ENCODE measurements at places on chromosomes 16 and 17.

DNA sequence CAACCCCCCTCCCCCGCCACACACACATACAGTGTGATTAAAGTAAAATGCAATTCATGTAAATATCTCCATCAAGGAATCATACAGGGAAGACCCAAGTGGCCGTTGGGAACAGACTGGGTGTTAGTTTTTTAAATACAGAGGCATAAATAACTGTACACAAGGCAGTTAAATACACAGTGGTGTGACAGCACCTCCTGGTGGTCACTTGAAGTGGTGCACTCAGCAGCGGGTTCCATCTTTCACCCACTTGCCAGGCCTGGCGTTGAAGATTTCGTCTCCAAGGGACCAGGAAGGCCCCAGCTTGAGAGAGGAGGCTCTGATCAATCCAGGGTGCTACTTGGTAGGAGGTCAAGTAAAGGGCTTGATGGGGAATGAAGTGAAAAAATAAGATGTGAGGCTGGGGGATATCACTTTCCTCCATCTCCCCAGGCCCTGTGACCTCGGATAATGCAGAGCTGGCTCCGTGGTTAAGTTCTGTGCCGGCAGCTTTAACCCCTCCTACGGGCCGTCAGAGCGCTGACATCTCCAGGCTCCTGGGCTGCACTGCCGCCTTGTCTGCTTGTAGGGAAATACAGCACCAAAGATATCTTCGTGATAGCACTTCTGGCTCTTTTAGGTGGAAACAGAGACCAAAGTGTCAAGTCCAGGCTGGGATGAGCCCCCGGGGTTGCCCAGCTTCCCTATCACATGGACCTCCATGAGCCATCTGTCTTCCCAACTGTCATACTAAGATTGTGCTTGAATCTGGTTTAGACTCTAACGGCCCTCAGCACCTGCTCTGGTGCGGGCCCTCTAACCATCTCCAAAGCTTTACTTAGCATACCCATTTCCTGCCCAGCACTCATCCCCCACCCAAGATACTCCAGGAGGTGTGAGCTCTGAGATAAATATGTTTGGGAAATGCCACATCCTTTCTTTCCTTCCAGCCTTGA, 20.7 kb downstream of the LGALS9 start:
- H3K4me1 ChIP-seq, result no peaks in the 10 kb centered on the region
- H3K27ac ChIP-seq, result no peak overlapping the region

DNA sequence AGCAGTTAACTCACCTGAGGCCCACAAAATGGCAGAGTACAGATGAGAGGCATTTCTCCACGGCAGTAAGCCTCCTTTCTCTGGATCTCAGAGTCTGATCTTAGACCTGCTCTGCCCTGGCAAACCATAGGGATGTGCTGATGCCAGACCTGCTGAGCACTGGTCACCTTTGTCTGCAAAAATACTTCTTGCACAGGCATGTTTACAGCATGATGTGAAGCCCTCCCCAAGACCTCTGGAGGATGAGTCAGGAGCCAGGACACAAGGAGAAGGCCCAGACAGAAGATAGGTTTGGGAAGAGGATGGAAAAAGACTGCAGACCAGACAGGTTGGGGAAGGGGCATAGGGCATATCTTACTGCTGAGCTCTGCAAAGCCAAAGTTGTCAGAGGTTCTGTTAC, 426.6 kb downstream of the PMP22 start:
- H3K27me3 ChIP-seq, result no peaks in the 10 kb centered on the region
- H3K4me3 ChIP-seq, result no peak overlapping the region
- no peaks in the 10 kb centered on the region for H3K36me3 ChIP-seq
- H3K27ac ChIP-seq, result no peak overlapping the region

DNA sequence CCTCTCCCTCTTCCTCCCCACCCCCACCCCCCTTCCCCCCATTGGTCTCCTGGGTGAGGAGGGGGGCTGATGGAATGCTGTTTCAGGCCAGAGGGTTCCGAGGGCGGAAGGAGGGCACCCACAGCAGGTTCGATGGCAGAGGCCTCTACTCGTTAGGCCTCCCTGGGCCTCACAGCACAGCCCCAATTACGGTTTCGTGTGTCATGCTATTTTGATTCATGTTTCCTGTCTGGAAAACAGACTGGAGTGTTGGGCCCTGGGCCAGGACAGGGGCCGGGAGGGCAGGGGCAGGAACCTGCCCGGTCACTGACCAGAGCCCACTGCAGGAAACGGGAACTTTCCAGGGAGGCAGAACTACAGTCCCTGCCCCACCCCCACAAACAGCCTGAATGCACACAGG, 138.2 kb downstream of the C16orf95 start:
- no peak overlapping the region for H3K4me3 ChIP-seq
- H3K27me3 ChIP-seq, result 0 out of 2 replicates have a peak, but pooled peaks cover 4% of the 10 kb centered on the region
- no peak overlapping the region for H3K27ac ChIP-seq
- H3K36me3 ChIP-seq, result no peaks in the 10 kb centered on the region

DNA sequence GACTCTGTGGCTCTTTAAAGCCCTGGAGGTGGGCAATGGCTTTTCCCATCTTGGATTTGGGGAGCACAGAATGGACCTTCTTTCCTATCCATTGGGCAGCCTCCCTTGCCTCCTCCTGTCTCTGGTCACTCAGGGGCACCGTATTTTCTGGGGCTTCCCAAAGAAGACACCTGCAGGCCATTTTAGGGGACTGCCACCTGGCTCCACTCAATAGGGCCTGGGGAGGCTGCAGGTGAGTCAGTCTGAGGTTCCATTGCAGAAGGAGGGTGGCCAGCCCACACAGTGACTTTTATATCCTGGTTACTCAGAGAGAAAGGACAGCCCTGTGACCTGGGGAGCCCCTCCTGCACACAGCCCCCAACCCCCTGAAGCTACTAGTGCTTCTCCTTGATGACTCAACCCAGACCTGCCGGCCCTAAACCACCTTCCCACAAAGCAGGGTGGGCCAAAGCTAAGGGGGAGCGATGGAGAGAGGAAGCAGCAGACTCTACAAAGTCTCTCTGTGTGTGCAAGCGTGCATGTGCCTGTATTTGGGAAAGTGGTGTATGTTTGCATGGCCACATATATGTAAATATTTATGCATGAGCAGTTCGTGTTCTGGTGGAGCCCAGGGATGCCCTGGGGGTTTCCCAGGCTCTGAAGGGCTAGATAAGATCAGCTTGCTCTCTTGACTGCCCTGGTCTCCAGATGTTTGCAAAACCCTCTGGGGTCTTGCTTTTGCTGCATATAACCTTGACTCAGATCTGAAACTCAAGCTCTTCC, 5.0 kb downstream of the CX3CL1 start:
- H3K27me3 ChIP-seq, result no peaks in the 10 kb centered on the region
- H3K27ac ChIP-seq, result no peak overlapping the region
- no peaks in the 10 kb centered on the region for H3K36me3 ChIP-seq
- no peaks in the 10 kb centered on the region for H3K4me1 ChIP-seq

DNA sequence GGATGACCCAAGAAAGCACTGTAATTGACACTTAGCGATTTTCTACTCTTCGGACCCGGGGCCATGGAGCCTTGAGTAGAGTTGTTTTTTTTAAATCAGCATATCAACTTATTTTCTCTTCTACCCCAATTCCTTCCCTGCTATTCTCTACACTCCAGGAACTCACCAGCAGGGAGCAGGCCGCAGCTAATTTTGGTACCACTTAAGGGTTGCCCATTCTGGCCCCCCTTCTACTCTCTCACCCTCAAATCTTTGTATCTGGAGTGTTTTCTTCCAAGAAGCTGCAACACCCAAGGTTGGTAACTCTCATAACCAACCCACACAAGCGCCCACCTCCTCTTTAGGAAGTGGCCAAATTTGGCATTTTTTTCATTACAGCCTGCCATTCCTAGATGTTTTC, 5.5 kb upstream of the ERAL1 start:
- no peak overlapping the region for H3K27ac ChIP-seq
- no peaks in the 10 kb centered on the region for H3K36me3 ChIP-seq
- H3K4me1 ChIP-seq, result no peaks in the 10 kb centered on the region
- no peak overlapping the region for H3K4me3 ChIP-seq

DNA sequence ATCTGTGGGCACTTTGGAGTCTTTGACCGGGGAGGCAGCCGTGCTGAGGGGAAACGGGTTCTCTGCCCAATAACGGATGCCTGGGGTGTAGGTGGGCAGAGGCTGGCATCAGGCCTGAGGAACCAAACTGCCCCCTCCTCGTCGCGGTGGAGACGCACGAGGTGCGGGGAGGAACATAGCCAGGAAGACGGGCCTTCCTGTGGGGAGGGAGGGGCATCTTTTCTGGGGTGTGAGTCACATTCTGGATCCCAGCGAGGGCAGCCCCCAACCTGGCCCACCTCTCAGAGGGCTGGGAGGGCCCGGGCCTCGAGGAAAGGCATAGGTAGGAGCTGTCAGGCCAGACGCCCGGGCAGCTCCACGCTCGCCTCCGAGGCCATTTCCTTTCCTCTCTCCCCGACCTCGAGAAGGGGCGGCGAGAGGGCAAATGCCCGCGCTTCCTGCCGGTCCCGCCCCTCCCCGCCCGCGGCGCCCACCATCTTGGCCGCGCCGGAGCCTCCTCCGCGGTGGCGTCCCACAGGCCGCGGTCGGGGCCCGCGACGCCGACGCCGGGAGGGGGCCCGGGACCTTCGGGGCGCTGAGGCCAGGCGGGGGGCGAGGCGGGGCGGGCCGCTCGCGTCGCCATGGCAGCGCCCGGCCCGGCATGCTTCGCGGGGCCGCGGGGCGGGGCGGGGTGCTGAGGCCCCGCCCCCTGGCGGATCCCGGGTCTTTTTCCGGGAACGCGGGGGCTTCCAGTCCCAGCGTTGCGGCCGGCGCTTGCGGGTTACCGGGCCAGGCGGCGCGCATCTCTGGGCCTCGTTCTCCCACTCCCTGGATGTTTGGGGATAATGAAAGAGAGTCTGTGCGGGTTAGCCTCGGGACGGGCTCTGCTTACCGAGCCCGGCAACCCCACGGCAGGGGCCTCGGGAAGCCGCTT, 13.2 kb downstream of the RAI1 start:
- peak overlapping the region; percentile 45 for H3K27ac ChIP-seq
- peak overlapping the region; percentile 93 for H3K4me3 ChIP-seq
- H3K4me1 ChIP-seq, result peaks cover 25% of the 10 kb centered on the region
- DNase-seq, result peak; percentile 63
- no peaks in the 10 kb centered on the region for H3K36me3 ChIP-seq

DNA sequence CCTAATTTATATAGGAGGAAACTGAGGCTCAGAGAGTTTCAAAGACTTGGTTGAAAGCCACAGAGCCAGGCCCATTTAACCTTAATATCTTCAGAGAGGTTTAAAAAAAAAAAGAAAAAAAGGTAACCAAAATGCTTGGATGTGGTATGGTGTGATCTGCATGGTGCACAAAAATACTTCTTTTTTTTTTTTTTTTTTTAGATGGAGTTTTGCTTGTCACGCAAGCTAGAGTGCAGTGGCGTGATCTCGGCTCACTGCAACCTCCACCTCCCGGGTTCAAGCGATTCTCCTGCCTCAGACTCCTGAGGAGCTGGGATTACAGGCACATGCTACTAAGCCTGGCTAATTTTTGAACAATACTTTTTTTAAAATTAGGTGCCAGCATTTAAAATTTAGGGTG, 101.8 kb downstream of the XYLT1 start:
- H3K36me3 ChIP-seq, result no peaks in the 10 kb centered on the region
- H3K4me1 ChIP-seq, result peaks cover 22% of the 10 kb centered on the region
- H3K27ac ChIP-seq, result peak overlapping the region; percentile 80
- no peaks in the 10 kb centered on the region for H3K27me3 ChIP-seq

DNA sequence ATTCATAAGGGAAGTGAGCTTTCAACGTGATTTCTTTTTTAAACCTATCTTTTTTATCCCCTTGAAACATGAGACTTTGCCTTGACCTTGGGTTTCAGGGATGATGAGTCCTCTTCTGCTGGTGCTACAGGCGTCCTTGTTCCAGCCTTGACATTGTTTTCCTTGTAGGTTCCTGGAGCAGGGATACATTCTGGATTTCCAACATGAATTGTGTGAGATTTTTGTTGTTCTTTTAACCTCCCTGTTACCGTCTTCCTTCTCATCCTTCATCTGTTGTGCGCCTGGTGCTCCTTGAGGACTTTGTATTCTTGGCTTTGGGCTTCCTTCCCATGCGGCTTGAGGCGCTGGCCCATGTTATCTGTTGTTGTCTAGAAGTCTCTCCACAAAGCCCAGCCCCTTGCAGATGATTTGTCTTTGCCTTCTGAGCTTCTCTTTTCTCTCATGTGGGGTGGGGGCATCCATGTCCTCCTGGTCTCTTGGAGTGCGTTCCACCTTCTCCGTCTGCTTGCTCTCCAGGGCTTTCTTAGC, 283.6 kb downstream of the SNX29 start:
- no peak overlapping the region for H3K27ac ChIP-seq
- no peak for DNase-seq
- no peaks in the 10 kb centered on the region for H3K27me3 ChIP-seq
- H3K4me1 ChIP-seq, result peaks cover 17% of the 10 kb centered on the region
- H3K4me3 ChIP-seq, result no peak overlapping the region
- no peaks in the 10 kb centered on the region for H3K36me3 ChIP-seq

DNA sequence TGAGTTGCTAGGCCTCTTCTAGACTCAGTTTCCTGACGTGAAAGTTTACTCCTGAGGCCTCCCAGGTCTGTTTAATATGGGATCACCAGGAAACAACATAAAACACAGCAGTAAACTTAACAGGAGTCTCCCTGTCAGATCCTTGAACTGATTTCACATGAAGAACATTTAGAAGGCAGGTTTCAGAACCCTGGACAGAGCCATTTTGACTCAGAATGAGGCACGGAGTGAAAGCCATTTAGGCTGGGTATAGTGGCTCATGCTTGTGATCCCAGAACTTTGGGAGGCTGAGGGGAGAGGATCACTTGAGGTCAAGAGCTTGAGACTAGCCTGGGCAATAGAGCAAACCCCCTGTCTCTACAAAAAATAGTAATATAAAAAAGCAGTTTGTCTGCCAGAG, 289.1 kb downstream of the CA10 start:
- H3K27me3 ChIP-seq, result no peaks in the 10 kb centered on the region
- no peaks in the 10 kb centered on the region for H3K4me1 ChIP-seq
- peak; percentile 48 for DNase-seq
- no peaks in the 10 kb centered on the region for H3K36me3 ChIP-seq
- H3K27ac ChIP-seq, result no peak overlapping the region

DNA sequence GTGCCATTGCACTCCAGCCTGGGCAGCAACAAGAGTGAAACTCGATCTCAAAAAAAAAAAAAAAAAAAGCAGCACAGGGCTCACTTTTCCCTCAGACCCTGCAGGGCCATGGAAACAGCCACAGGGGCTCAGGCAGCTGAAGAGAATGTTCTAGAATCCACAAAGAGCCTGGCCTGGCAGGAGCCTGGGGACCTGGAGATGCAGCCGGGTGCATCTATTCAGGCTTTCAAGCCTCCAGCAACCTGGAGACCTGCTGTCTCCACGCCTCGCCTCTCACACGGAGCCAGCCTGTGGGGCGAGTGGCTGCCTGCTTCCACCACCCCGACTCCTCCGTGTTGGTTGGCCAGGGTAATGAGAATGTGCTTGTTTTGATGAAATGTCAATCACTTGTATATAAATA, 44.0 kb upstream of the MEAK7 start:
- H3K27ac ChIP-seq, result no peak overlapping the region
- DNase-seq, result no peak
- H3K4me3 ChIP-seq, result no peak overlapping the region
- H3K4me1 ChIP-seq, result no peaks in the 10 kb centered on the region
- H3K36me3 ChIP-seq, result no peaks in the 10 kb centered on the region
- no peaks in the 10 kb centered on the region for H3K27me3 ChIP-seq

GRCh38 chr16:89864527-89864820, 8.9 kb upstream of the TCF25 start:
- peak overlapping the region; percentile 50 for H3K4me3 ChIP-seq
- no peaks in the 10 kb centered on the region for H3K27me3 ChIP-seq
- H3K36me3 ChIP-seq, result no peaks in the 10 kb centered on the region
- peaks cover 13% of the 10 kb centered on the region for H3K4me1 ChIP-seq

Measured in MM.1S (cell line).